CD8-positive, alpha-beta memory T cell (primary cell): ENCODE measurements at places on chromosomes 2 and 18. TPM values are rescaled to one million over a fixed set of nuclear protein-coding genes. Genes with fewer than 3 reads are reported as not detected.

GRCh38 chr2:224986477-224986876 is 55.8 kb downstream of the DOCK10 start:
- no peak overlapping the region for H3K27ac ChIP-seq
- no peak overlapping the region for H3K4me3 ChIP-seq
- no peak for DNase-seq
- no peaks in the 10 kb centered on the region for H3K27me3 ChIP-seq
- H3K4me1 ChIP-seq = peaks cover 63% of the 10 kb centered on the region

DNA sequence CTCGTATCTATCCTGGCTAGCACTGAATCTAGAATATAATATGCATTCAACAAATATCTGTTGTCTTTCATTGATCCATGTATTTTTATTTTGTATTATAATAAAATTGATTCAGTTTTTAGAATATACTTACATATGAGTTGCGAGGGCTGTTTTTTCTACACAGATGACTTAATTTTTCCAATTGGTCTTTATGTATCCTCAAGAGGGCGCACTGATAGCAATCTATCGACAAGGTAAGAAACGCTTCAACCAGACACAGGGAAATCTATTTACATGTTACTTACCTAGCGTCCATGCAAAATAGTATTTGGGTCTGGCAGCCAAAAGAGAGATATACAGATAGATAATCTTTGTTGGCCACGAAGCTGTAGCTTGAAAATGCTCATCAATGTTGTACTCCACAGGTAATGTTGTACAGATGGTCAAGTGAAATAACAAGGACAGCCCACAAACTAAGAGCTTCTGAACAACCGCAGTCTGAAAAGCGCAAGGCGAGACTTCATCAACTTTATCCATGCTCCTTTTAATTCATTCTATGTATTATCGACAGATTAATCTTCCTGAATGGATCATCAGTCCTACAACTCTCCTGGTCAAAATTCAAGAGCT is 35.5 kb upstream of the KIDINS220 start:
- no peaks in the 10 kb centered on the region for H3K36me3 ChIP-seq
- H3K4me1 ChIP-seq = no peaks in the 10 kb centered on the region
- DNase-seq = no peak

- DNase-seq = no peak
- no peak overlapping the region for H3K27ac ChIP-seq
Measured at GRCh38 chr2:3159782-3160545, 217.7 kb downstream of the EIPR1 start.

The UGT1A5 gene
- not detected for total RNA-seq

- no peaks in the 10 kb centered on the region for H3K4me1 ChIP-seq
- H3K27me3 ChIP-seq = no peaks in the 10 kb centered on the region
- no peak overlapping the region for H3K4me3 ChIP-seq
- H3K36me3 ChIP-seq = no peaks in the 10 kb centered on the region
Measured at GRCh38 chr2:10762651-10763460, 41.4 kb downstream of the ATP6V1C2 start.

DNA sequence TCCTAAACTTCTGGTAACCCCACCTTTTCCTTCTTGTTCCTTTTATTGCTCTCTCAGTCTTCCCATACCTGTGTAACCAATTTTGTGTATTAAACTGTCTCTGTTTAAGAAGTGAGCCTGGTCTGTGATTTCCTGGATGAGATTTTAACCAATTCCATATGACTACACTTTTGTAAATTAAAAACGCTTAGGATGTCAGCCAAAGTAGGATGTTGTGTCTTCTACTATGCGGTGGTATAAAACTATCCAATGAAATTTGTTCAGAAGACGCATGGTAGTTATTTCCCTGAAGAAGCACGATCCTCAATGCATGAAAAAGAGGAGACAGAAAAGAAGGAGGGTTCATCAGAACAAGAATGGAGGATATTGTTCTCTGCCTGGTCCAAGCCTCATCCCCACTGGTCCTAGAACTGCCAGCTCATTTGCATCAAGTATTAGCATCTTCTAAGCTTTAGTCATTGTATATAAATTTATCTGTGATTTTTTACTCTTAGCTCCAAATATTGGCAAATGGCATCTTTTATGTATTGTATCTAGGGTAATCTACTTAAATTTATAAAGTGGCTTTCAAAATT is 127.4 kb downstream of the TGIF1 start:
- no peak for DNase-seq
- H3K27ac ChIP-seq = no peak overlapping the region
- H3K4me1 ChIP-seq = no peaks in the 10 kb centered on the region
- H3K27me3 ChIP-seq = no peaks in the 10 kb centered on the region
- no peak overlapping the region for H3K4me3 ChIP-seq
- H3K36me3 ChIP-seq = no peaks in the 10 kb centered on the region
